MCF 10A (cell line): ENCODE measurements at places on chromosomes 6 and 20.

- peak; percentile 67 for DNase-seq
These were observed 19.4 kb upstream of the RCAN2 start for GRCh38 chr6:46510651-46511050.

- DNase-seq, result no peak
These were observed 109.9 kb downstream of the PSMB1 start for GRCh38 chr6:170443151-170443662.

DNA sequence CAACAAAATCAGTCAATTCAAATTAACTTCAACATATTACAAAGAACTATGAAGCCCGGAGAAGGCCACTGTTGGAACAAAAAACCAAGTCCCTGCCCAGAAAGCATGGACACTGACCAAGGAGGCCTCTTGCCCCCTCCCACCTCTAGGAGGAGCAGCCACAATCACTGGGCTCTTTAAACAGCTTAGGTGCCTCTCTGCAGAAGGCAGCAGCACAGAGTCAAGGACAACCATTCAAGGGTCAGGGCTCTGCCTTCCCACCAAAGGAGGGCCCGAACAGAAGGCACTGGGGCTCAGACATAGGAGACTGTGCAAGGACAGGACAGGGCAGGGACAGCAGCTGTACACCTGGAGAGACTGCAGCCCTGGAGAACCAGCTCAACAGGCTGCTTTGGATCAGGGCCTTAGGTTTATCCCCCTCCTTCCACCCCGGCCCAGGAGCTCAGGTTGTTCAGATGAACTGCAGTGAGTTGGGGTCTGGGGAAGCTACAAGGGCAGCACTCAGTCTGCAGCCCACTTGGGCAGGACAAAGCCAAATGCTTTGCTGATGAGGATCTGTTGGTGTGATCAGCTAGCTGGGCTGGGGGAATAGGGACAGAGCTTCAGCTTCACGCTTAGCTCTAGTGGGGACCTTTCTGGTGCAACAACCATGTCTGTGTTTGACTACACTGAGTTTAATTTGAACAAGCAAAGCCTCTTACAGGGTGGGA, 17.8 kb downstream of the TOMM34 start:
- DNase-seq, result no peak

GRCh38 chr6:70222439-70222749, 80.5 kb downstream of the COL9A1 start:
- no peak for DNase-seq

DNA sequence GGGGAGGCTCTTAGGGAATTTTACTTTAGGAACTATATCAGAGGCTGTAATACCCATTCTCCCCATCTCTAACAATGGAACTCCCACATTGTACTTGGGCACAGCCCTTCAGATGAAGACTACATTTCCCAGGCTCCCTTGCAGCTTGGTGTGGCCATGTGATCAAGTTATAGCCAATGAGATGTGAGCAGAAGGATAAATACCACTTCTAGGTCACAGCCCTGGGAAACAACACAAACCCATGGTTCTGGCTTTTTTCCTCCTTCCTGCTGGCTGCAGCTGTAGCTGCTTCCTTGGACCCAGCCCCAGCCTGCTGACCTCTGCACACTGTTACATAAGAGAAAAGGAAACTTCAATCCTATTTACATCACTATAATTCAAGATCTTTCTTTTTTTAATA, 445.9 kb upstream of the JARID2 start:
- peak; percentile 83 for DNase-seq

- no peak for DNase-seq
These were observed 100.1 kb downstream of the TNFRSF21 start for GRCh38 chr6:47209632-47210031.
